ENCODE measurements at places on chromosomes 12 and 14.

GRCh38 chr14:53128303-53129028, 24.7 kb downstream of the DDHD1 start:
- DNase-seq = no peak

- peak; percentile 19 for DNase-seq
These were observed 150.1 kb downstream of the SLC38A4 start for GRCh38 chr12:46675736-46676135.

DNA sequence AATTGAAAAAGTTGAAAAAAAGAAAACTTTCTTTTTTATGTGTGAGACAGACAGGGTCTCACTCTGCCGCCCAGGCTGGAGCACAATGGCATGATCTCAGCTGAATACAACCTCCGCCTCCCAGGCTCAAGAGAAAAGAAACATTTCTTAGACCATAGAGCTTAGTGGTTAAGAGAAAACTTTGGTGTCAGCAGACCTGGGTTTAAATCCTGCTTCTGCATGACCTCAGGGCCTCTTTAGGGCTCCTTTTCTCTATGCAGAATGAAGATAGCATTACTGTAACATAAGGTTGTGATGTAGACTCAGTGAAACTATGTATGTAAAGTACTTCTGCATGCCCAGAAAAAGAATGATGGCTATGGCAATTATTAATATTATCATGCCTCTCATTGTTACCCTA, 104.7 kb upstream of the NUDT4 start:
- no peak for DNase-seq

DNA sequence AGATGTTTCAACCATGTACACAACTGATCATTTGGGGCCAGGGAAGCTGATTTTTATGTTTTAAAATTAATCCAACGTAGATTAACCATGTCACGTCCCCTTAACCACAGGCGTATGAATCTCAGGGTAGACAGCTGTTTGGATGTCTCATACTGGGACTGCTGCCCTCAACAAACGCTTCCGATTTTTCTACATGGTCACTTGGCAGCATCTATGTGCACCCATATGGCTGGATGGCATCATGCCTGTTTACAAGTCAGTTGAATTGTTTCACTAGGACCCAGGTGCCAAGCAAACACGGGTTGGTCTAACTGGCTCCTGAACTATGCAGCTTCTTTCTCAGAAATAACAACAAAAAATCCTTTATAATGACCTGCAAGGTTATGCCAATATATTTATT, 393.8 kb downstream of the NPAS3 start:
- DNase-seq = no peak

- no peak for DNase-seq
These were observed 502 bp upstream of the MBIP start for GRCh38 chr14:36320897-36321381.

DNA sequence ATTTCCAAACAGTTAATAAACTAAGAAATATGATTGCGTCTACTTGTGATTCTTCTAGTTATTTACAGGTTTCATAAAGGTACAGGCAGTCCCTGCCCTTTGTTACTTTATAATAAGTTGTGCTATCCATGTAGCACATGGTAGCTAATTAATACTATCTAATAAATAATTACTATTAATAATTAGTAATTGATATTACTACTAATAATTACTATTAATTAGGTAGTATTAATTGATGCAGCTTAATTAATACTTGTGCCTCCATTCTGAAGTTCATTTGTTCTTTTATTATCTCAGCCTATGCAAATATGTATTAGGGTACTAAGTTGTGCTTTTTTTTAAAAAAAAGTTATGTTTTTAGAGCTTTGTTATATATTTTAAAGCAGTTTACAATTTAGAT, 92.3 kb upstream of the TRHDE start:
- no peak for DNase-seq

DNA sequence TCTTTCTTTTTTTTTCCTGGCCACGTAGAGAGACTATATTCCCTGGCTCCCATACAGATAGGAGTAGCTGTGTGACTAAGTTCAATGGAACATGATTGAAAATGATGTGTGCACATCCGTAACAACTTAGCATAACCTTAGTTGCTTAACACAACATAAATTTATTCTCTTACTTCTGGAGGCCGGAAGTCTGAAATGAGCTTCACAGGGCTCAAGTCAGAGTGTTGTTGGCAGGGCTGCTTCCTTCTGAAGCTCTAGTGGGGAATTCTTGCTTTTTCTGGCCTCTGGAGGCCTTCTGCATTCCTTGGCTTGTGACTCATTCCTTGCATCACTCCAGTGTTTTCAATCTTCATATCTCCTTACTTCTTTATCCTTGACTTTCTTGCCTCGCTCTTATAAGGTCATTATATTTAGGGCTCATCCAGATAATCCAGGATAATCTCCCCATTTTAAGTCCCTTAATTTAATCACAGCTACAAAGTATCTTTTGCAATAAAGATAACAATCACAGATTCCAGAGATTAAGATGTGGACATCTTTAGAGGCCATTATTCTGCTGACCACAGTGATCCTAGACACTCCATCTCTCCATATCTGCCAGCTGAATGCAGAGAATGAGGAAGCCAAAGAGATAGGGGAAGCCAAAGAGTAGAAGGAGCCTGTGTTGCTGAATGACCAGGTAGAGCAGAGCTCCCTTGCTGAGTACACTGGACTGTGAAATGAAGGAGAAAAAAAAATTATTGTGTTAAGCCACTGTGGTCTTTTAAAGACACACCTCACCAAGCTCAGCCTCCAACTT, 21.0 kb upstream of the SNX6 start:
- DNase-seq = peak; percentile 82

- no peak for DNase-seq
These were observed 120.0 kb upstream of the NOS1 start for GRCh38 chr12:117481470-117481869.

DNA sequence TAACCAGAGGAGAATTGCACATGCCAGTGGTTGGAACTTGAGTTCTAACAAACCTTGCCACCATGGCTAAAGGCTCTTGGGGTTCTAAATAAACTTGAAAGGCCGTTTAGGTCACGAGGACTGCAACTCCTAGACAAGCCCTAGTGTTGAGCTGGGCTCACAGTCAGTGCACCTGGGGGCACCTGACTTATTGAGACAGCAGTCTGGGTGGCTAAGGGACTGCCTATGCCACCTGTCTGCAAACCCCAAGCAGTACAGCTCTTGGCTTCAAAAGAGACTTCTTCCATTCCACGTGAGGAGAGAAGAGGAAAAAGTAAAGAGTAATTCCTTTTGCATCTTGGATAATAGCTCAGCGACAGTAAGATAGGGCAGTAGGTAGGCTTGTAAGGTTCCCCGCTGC, 765.6 kb upstream of the FOXG1 start:
- no peak for DNase-seq

- peak; percentile 28 for DNase-seq
These were observed 86.5 kb downstream of the PPM1H start for GRCh38 chr12:62848418-62848817.

DNA sequence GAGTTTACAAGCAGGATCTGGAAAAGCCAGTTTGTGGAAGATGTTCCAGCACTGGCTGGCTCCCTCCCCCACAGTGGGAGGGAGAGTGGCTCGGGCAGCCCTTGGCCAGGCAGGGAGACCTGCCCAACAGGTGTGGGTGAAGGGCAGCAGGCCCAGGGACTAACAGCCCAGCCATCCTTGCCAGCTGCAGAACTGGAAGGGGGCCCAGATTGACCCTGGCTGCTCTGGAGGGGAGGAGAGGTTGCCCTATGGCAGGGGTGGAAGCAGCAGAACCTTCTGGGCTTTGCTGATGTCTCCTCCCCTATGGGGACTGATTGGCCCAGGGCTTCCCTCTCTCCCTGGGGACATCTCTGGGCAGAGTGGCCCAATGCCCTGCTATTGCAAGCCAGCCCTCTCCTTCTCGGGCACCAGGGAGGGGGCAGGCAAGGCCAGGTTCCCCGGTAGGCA, 20.5 kb downstream of the IRF2BPL start:
- no peak for DNase-seq

DNA sequence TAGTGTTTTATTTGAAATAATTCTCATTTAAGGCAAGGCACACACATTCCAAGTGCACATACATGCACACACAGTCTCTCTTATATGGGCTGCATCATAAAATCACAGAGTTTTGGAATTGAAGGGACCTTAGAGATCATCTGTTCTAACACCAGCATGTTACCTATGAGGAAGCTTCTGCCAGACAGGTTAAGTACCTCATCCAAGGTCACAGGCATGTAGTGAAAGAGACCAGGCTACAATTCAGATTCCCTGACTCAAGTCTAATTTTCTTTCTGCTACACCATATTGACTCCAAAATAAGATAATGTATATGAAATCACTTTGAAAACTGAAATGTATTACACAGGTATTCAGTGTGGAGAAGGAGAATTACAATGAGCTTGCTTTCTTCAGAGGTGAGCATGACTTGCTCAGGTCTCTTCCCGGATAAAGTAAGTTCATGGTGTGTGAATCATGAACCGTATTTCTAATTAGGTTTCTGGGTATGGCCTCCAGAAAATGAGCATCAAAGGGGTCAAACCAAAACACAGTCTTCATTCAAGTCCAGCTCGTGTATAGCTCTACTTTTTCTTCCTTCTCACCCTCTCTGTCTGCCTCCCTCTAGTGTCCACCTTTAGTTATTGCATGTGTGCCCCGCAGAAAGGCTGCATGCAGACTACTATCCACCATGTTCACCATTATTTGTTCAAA, 411.9 kb downstream of the FUT8 start:
- peak; percentile 73 for DNase-seq

DNA sequence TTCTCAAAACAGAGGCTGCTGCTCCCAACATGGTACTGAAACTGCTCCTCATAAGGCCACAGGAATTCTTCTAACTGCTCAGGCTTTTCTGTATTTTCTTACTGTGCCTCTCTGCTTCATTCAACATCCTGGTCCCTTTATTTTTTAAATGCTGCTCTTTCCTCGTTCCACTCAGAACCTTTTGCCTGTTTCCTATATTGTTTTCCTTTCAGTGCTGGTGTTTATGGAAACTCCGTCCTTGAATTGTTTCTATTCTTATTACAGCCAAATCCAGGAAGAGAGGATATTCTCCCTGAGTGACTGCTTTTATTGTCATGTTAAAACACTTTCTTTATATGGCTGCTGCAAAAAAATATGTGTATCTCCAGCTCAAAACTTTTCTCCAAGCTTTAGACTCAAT, 173.0 kb upstream of the E2F7 start:
- no peak for DNase-seq

GRCh38 chr12:70948236-70948975, 27.9 kb upstream of the PTPRR start:
- no peak for DNase-seq

DNA sequence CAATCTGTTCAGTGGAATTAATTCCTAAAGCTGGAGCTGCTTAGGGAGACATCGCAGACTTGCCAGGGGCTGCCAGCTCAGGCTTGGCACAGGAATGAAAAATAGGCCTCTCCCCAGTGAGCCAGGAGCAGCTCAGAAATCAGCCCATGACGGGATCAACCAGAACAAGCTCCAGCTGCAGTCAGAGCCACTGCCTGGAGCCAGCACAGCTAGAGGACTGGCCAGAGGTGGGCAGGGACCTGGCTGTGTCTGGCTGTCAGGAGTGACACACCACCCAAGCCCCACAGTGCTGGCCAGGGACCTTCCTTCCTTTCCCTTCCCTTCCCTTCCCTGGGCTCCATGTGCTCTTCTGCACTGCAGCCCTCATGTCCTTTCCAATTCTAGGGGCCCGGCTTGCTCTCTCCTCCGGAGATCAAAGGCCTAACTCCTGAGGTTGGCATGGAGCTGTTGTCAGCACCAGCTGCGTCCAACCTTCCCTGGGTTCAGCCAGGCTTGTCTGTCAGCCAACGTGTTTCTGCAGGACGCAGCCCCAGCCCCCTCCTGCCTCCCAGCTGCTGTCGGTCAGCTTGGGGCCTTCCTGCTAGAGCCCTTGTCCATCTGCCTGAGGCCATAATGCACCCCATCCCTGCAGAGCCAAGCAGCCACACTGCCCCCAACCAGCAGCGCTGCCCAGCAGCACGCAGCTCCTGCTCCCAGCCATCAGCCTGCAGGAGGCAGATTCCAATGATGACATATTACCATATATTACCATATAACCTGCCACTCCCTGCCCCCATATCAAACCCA, 149.3 kb downstream of the CALM1 start:
- no peak for DNase-seq

DNA sequence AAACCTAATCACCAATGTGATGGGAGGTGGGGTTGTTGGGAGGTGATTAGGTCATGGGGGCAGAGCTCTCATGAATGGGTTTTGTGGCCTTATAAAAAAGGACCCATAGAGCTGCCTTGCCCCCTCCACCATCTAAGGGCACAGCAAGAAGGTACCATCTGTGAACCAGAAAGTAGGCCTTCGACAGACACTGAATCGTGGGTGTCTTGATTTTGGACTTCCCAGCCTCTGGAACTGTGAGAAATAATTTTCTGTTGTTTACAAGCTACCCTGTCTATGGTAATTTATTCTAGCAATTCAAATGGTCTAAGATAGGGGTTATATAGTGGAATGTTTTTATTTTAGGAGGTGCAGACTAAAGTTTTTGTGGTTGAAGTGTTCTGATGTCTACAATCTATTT, 7.9 kb upstream of the SLC10A1 start:
- no peak for DNase-seq

DNA sequence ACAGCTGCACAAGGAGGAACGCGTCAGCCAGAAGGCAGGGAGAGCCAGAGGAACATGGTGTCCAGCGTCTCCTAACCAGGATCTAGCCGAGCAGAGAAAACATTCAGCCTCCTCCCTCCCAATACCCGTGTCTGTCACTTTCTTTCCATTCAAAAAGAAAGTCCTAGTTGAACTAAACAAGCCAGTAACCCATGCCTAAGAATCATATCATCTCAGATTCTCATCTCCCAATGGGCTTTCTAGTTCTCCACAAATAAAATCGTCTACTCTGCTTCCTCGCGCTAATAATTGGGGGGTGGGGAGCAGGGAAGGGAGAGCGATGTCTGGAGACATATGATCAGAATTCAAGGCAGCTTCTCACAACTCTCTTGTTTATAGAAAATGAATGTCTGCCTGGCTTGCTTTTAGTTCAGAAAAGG, 7.4 kb downstream of the NKX2-1 start:
- DNase-seq = no peak

- no peak for DNase-seq
These were observed 29.7 kb upstream of the SAV1 start for GRCh38 chr14:50697659-50698290.

DNA sequence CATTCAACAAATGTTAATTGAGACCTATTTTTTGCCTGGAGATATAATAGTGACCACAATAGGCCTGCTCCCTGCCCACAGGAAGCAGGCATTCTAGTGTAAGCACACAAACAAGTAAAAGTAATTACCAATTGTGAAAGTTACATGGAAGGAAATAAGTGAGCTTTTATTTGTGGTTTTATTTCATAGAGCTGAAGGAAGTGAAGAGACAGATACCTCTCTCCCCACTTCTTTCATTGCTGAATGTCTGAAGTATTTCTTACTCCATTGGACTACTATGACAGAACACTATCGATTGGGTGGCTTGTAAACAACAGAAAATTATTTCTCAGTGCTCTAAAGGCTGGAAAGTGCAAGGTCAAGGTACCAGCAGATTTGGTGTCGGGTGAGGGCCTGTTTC, 183.5 kb downstream of the PRKCH start:
- DNase-seq = no peak

Measured in COLO829 (cell line).